ENCODE measurements at places on chromosomes 5 and 9.

DNA sequence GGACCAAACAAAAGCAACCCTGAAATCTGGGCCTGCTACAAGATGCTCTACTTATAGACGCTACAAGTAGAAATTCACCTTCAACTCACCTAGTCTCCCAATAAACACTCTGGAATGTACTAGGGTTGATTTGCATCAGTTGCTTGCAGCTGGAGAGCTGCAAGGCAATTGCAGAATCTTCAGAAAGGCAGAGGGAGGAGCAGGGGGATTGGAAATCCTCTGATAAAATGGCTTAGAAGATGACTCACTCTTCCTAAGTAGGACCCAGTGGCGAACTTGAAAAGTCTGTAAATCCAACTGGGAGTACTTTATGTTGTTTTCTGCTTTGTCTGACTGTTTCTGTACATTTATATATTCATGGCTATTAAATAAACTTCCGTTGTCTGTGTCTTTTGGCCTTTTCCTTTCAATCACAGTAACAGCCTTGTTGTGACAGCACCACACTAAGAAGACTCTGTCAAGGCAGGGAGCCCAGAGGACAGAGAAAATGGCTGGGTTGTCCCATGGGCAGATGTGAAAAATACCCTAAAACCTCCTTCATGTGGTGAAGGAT lies 14.7 kb upstream of the MLLT3 start:
- DNase-seq = no peak

DNA sequence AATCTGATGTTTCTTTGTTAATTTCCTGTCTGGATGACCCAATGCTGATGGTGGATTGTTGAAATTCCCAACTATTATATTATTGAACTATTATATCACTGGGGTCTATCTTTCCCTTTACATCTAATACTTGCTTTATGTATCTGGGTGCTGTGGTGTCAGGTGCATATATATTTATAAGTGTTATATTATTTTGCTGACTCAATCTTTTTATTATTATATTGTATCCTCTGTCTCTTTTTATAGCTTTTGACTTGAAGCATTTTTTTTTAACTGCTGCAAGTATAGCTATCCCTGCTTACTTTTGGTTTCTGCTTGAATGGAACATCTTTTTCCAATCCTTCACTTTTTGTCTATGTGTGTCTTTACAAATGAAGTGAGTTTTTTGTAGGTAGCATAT lies 255.9 kb downstream of the RAB3C start:
- DNase-seq = no peak

- DNase-seq = no peak
Observed at GRCh38 chr5:6576861-6577501, 55.9 kb downstream of the NSUN2 start.

- no peak for DNase-seq
Observed at GRCh38 chr9:6656614-6657300, 11.2 kb upstream of the GLDC start.

- no peak for DNase-seq
Observed at GRCh38 chr9:85594316-85594715, 147.4 kb downstream of the AGTPBP1 start.

DNA sequence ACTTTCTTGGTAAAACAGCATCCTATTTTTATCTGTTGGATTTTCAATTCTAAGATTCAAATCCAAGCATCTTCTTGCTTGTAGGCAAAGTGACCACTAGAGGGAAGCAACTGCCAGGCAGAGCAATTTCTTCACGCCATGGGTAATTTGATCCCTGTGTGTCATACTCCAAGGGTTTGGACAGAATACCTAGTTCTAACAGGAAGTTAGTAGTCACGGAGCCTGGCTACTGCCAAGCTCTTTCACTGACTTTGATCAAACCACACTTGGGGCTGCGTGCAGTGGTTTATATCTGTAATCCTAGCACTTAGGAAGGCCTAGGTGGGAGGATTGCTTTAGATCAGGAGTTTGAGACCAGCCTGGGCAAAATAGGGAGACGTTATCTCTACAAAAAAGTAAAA lies 473.6 kb upstream of the TNC start:
- DNase-seq = no peak

DNA sequence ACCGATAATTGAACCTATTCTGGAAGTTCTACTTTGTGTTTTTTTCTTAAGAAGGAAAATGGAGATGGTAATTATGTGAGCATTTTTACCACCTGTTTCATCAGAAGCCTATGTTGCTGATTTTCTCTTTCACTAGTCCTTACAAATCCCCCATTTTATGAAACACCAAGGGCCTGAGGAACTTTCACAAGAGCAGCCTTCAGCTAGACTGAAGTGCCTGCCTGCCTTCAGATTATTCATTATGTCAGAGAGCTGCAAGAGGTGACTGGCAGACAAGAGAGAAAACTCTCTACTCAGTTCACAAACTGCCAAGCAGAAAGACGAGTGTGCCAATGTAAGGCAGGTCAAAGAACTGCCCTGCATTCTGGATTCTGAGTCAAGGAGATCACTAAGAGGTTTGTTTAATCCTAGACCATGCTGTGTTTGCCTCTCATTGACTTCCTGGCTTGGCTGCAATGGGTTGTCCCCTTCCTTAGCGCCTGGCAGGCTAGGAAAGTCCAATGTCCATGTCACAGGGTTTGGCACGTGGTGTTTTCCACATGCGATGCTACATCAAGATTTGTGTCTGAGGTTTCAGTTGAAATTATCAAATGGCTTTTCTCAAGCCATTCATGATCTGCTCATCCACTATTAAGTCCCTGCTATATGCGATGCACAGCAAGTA lies 143.3 kb downstream of the CDC42SE2 start:
- DNase-seq = no peak

GRCh38 chr5:170534177-170534576 lies 30.4 kb downstream of the KCNIP1 start:
- no peak for DNase-seq

DNA sequence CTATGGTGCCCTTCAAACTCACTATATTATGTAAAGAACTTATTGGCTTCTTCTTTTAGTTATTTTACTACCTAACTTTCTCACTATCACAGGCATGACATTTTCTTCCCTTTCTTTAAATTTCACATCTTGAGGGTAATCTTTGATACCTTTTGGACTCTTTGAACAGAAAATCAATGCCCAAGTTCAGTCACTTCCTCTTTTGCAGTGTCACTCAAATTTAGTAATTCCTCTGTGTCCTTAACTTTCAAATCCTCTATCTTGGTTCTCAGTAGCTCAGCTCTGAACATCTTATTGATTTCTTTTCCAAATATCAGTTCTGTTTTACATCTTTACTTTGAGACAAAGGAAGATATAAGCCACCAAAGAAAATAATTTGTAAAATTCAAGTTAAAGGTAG lies 25.5 kb downstream of the CNTLN start:
- no peak for DNase-seq

DNA sequence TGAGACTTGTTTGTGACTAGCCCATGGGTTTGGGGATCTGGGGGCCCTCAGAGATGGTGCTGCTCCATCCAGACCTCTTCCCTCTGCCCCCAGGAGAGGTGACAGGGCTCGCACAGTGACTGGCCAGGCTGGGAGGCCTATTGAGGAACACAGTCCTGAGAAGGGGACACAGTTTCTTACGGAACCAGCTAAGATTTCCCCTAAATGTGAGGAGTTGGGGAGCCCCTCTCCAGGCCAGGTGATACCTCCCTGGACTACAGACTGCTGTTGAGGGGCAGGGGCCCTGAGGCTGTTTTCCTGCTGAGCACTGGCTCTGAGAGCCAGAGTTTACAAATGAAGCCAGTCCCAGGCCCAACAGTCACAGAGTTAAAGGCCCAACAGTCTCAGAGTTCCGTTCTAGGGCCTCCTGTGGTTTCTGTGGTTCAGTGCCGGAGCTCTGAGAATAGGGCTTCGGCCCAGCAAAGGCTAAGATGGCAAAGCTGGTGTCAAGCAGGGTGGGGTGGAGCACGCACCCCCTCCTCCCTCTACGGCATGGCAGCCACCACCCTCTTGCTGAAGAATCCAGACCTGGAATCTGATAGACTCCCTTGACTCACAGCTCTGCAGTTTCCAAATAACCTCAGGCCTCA lies 1.1 kb upstream of the SEMA4D start:
- DNase-seq = no peak

DNA sequence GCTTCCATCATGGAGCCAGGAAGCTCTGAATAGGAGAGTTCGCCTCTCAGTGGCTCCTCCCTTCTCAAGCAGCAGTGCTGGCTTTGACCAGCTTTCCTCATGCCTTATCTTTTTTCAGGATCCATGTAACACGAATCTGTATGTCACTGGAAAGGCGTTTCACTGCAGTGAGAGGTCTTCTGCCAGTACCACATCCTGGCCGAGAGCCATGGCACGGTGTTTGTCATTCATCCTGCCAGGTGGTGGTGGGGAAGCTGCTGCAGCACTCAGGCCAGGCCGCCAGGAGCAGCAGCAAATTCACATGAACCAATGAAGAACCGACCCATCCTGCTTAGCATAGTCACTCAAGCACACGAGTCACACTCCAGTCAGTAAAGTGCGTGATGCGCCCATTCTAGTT lies 179.0 kb downstream of the FANCC start:
- DNase-seq = no peak

DNA sequence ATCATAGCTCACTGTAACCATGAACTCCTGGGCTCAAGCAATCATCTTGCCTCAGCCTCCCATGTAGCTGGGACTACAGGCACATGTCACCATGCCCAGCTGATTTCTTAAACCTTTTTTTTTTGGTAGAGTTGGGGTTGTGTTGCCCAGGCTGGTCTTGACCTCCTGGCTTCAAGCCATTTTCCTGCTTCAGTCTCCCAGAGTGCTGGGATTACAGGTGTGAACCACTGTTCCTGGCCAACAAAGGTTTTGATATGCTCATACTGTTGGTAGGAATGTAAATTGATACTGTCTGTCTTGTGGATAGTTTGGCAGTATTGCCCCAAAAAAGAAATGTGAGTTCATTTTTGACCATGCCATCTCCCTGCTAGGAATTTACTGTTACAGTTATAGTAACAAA lies 77.4 kb upstream of the TMEM171 start:
- DNase-seq = no peak

- no peak for DNase-seq
Observed at GRCh38 chr5:130043834-130044233, 139.6 kb downstream of the CHSY3 start.

GRCh38 chr5:82794876-82795275 lies 282.3 kb downstream of the TMEM167A start:
- no peak for DNase-seq

- no peak for DNase-seq
Observed at GRCh38 chr5:43358726-43359125, 45.5 kb upstream of the HMGCS1 start.

DNA sequence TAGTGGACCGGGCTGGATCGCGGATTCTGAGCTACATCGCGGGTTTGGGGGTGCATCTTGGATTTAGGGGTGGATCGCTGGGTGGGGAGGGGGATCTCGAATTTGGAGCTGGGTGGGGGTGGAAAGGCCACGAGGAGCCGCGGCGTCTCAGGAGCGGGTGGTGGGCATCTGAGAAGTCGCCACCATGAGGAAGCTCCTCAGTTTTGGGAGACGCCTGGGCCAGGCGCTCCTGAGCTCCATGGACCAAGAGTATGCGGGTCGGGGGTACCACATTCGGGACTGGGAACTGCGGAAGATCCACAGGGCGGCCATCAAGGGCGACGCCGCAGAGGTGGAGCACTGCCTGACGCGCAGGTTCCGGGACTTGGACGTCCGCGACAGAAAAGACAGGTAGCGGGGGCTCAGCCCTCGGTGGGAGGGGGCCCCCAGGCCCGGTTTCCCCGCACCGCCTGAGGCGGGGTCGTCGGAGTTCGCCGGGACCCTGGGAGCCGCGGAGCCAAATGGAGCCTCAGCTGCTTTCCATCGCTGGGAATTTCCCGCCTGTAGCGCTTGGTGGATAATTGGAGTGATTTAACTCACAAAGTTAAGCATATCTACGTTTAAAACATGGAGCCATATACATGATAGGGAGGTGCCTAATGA lies 376 bp downstream of the ANKRD18B start:
- no peak for DNase-seq

GRCh38 chr5:169331292-169331852 lies 30.4 kb upstream of the SLIT3 start:
- DNase-seq = no peak

DNA sequence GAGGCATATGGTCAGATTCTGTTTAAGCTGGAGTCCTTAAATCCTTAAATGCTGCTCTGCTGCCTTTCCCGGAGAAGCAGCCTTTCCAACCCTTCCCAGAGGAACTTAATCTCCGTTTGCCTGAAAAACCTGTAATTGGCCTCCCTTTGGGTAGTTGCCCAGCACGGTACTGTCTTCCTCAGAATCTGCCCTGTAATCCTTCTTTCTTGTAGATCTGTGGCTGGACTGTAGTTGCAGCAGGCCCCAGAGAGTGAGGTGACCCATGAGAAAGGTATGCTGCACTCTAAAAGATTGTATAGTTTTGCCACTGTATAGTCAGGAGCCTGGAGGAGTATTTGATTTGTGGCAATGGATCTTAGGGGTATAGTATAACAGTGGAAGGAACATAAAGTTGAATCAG lies 11.7 kb downstream of the SPIN1 start:
- DNase-seq = no peak

GRCh38 chr5:29197631-29198454 lies 1995.6 kb upstream of the CDH6 start:
- DNase-seq = no peak

GRCh38 chr9:105449081-105449480 lies 1.2 kb downstream of the FSD1L start:
- DNase-seq = no peak

GRCh38 chr5:157148734-157149615 lies 6.3 kb upstream of the MED7 start:
- DNase-seq = peak; percentile 40

GRCh38 chr5:59789894-59790293 lies 103.6 kb downstream of the PDE4D start:
- no peak for DNase-seq

GRCh38 chr9:33480976-33481375 lies 7.3 kb upstream of the NOL6 start:
- no peak for DNase-seq

- no peak for DNase-seq
Observed at GRCh38 chr9:124079176-124079925, 67.8 kb downstream of the LHX2 start.

DNA sequence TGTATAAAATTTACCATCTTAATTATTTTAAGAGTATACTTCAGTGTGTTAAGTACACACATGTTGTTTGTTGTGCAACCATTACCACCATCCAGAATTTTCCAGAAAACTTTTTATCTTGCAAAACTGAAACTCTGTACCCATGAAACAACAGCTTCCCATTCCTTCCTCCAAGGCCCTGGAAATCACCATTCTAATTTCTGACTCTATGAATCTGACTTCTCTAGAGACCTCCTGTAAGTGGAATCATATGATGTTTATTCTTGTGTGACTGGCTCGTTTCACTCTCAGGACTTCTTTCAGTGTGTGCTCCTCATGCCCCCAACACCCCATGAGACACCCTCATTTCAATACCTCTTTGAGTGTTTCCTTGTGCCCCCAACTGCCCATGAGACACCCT lies 60.4 kb upstream of the COL15A1 start:
- DNase-seq = no peak

- peak; percentile 61 for DNase-seq
Observed at GRCh38 chr5:76402251-76402885, 717 bp upstream of the IQGAP2 start.

DNA sequence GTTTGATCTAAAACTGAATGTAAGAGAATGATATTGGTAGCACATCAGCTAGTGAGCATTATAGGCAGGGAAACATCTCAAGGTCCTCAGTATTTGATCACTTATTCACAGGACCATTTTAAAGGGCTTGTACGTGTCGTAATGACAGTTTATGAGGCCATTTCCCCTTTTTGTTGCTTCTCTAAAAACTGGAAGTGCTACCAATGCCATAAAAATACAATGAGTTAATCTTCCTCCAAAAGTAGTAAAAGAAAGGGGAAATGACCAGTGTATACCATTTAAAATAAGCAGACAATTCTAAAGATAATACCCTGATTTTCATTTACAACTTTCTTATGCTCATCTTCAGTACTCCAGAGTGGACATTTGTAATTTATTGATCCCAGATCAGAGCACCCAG lies 285.8 kb upstream of the PCSK5 start:
- no peak for DNase-seq
